Gastroesophageal sphincter (tissue), 4 donors: ENCODE measurements at places on chromosomes 4 and X. TPM values are rescaled to one million over a fixed set of nuclear protein-coding genes. Genes with fewer than 3 reads are reported as not detected.

DNA sequence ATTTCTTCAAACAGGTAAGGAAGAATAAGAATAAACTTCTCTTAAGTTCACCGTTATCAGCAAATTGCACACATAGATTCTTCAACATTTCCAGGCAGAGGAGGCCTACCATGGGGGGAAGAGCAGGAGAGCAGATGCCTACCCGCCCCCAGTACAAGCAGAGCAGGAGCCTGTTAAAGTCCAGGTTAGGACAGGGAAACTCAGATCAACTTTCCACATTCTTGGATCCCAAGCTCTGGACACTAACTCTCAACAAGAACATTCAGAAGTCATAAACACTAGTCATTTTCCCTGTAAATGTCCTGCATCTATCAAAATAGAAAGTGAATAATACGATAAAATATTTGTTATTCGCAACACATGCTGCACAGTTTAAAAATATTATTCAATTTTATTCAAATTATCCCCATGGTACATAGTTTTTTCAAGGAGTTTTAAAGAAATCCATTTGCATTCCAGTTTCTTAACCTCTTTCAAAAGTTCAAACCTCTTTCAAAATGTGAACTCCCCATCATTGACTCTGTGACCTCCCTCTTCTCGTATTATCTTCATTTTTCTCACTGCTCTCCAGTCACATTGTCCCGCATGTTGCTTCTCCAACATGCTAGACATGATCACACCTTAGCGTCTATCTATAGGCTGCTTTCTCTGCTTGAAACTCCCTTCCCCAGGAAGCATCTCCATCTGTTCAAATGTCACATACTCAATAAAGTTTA lies 185.2 kb upstream of the NEIL3 start:
- no peak for ATAC-seq

PCDH18 gene
- total RNA-seq = 69.2 TPM

- no peak for ATAC-seq
Measured at GRCh38 chr4:25330335-25330734, 17.8 kb downstream of the ZCCHC4 start.

GRCh38 chrX:108722561-108722960 lies 13.8 kb downstream of the IRS4 start:
- no peak for ATAC-seq

DNA sequence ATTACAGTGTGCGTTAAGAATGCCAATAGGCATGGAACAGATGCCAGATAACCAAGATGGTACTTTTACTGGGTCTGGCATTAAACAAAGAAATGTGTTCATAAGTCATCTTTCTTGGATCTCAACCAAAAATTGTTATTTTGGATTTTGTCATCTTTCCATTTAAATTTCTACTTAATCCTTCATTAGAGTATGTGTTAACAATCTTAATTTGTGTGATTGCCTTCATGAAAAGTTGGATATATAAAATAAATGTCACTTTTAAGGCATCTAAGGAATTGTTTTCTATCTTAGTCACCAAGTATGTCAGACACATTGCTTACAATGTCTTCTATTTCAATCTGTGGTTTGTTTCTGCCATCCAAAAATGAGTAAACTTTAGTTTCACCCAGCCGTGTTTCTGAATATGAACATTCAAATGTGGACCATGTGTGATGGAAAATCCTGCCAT lies 87.5 kb downstream of the PALLD start:
- ATAC-seq = no peak

DNA sequence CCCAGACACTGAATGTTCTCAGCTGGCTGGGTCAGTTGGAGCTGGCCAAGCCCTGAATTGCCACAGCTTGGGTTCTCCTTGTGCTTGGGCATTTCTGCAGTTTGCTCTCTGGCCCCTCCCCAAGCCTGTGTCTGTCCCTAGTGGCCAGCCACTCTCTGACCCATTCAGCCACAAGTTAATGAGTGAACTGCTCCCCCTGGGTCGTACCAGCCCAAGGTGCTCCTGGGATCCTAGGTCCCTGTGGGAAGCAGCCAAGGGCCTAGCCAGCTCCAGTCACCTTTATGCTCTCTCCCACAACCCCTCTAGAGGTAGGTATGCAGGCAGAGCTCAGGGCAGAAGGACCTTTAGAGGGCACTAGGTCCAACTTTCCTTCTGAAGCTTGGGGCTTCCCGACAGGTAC lies 51.5 kb downstream of the STARD8 start:
- no peak for ATAC-seq

DNA sequence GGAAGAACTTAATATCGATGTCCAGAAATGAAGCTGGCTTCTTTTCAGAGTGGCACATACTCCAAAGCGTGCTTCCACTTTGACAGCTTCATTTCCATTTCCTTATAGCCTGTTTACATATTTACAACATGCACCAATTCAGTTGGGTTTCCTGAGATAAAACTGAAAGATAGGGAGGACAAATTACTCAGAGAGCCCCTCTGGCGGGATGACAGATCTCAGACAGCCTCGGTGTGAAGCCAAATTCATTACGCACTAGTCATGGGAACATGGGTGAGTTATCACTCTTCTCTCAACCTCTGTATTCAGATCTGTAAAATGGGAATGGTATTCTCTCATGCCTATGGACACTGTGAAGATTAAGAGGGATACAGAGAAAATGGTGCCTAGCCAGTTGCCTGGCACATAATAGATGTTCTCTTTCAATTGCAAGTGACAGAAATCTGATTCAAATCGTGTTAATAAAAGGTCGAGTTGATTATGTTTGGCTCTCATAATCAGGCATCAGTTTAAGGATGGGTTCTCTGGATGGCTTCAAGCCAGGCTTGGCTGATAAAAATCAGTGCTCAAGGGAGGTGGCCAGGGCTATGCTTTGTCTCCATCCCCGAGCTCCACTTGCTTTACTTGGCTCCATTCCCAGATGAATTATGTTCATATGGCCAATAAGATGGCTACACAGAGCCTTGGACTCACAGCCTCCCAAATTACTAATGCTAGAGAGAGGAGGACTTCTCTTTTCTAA lies 132.2 kb upstream of the C1QTNF7 start:
- ATAC-seq = no peak

ADRA2C gene
- total RNA-seq = 26.5 TPM

GRCh38 chr4:92566269-92566668 lies 262.5 kb downstream of the GRID2 start:
- no peak for ATAC-seq

DNA sequence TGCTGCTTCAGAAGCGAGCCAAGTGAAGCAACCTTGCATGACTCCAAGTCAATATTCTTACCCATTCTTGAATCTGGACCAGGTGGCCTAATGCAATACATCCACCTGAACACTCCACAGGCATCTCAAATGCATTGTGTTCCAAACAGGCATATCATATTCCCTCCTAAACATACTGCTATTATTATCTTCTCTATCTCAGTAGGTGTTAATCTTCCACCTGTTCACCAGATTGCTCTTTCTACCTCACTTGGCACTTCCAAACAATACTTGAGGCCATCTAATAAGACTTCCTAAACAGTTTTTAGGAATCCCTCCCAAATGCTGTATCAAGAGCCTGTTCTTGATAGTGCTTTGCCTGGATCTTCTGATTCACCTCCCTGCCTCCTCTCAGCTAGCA lies 90.7 kb downstream of the GPRIN3 start:
- no peak for ATAC-seq

GRCh38 chr4:124633285-124633941 lies 79.1 kb downstream of the ANKRD50 start:
- no peak for ATAC-seq

DNA sequence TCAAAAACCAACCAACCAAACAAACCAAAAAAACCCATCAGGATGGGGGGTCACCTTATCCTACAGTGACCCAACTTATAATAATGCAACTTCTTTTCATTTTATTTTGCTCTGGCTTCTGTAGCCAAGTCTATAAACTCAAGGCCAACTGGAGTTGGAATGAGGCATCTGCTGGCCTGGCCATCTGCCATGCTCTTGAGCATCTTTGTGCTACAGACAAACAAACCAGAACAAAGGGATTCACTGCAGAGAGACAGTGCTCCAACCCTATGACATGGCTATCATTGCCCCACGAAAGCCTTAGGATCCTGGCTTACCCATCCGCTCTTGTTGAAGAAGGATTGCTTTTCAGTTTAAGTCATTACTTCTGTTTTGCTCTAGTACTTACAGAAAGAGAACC lies 49.2 kb upstream of the SCRG1 start:
- no peak for ATAC-seq

ZCCHC18 gene
- 1.0 TPM for total RNA-seq

DNA sequence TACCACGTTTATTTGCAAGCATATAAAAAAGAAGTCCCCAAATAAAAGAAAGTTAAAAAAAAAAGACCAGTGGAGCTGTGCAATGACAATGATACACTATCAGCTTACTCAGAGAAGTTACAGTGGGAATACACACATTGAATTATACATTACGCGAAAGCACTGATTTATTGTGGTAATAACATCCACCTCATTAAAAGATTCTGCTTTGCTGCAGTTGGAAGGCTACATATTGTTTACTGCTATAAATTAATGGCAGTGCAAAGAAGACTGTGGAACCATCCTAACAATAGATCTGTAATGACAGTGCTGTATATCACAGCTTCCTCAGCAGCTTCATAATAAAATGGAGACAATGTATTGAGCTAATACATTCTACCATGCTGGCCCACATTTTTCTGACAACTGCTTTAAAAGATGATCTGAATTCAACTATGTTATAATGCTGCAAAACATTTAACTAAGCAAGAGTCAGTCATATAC lies 142.5 kb upstream of the MAB21L2 start:
- ATAC-seq = no peak

NEIL3 gene
- not detected for total RNA-seq

TEX13D gene
- 1.2 TPM for total RNA-seq

DNA sequence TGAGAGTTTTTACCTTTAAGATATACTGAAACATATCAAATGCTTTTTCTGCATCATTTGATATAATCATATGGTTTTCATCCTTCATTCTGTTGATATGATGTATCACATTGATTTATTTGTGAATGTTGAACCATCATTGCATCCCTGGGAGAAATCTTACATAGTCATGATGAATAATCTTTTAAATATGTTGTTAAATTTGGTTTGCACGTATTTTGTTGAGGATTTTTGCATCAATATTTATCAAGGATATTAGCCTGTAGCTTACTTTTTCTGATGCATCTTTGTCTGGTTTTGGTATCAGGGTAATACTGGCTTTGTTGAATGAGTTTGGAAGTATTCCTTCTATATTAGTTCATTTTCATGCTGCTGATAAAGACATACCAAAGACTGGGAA lies 541.4 kb downstream of the TLL1 start:
- ATAC-seq = no peak

DNA sequence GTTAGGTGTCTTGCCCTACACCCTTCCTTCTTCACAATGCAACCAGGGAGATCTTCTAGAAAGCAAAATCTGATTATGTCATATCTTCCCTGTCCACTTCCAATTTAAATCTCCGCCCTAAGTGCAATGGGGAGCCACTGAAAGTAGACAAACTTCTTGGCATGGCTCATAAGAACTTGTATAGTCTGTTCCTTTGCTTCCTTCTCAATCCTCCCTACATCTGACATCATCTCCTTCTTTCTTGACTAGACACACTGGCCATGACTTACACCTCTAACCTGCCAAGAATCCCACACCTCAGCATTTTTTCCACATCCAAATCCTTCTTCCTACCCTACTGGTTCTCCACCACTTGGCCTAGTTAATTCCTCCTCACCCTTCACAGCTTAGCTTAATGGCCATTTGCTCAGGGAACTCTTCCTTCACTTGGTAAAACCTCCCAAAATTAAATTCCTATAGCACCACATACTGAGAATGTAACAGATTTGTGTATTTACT lies 55.1 kb downstream of the NCAPG start:
- ATAC-seq = no peak

DNA sequence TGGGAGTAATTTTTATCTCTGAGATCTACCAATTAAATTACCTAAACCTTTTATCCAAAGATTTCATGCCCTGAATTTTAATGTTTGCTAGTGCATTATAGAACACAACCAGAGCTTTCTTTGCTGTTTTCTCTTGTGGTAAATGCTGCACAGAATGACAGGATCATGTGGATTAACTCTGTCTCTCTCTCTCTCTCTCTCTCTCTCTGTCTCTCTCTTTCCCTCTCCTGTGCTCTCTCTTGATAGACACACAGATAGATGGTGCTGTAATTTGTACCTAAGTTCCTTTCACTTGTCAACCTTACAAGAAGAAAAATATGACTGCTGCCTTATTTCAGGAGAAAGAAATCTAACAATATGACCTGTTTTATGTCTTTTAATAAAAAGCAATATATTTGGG lies 211.2 kb upstream of the WDFY3 start:
- ATAC-seq = no peak

DNA sequence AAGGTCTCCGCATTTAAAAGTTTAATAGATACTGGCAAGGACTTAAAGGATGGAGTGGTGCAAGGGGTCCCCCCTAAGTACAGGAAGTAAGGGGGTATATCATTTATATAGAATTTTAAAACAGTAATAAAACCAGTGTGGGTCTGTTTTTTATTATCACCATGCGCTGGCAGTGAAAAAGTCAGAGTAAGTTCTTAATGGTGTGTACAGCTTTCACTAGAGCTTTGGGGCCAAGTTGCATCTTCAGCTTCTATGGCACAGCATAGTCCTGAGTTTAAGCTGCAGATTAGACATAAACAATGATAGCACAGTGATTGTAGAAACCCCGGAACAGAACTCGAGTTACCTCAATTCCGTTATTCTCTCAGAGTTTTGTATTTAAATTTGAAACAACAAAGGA lies 27.6 kb downstream of the RHOH start:
- no peak for ATAC-seq

HDAC6 gene
- total RNA-seq = 50.7 TPM

GRCh38 chr4:133598779-133599178 lies 449.7 kb downstream of the PCDH10 start:
- no peak for ATAC-seq

MBNL3 gene
- 13.5 TPM for total RNA-seq

GRCh38 chrX:71420686-71421085 lies 54.5 kb downstream of the TAF1 start:
- no peak for ATAC-seq

- ATAC-seq = no peak
Measured at GRCh38 chr4:43253541-43253940, 361.0 kb downstream of the GRXCR1 start.
